ENCODE measurements at places on chromosomes 5 and 9. TPM values are rescaled to one million over a fixed set of nuclear protein-coding genes. Genes with fewer than 3 reads are reported as not detected.

DNA sequence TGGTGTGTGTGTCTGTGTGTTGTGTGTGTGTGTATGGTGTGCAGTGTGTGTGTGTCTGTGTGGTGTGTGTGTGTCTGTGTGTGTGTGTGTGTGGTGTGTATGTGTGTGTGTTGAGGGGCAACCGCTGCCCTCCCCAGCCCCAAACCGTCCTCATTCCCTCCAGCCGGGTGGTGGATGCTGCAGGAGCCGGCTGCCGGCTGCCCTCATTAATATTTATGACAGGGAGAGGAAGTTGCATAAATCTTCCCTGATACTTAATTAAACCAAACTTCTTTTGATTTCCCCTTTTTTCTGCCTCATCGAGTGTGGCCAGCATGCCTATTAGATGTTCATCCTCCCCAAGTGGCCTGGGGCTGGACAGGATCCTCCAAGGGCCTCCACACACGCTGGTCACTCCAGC is 121.4 kb upstream of the MVB12B start:
- no peak for DNase-seq

GRCh38 chr5:14040542-14040941 is 96.1 kb upstream of the DNAH5 start:
- no peak for DNase-seq

- DNase-seq: no peak
Measured at GRCh38 chr5:167247816-167248215, 1043.6 kb upstream of the WWC1 start.

GRCh38 chr9:37972351-37972848 is 68.5 kb upstream of the SLC25A51 start:
- no peak for DNase-seq

DNA sequence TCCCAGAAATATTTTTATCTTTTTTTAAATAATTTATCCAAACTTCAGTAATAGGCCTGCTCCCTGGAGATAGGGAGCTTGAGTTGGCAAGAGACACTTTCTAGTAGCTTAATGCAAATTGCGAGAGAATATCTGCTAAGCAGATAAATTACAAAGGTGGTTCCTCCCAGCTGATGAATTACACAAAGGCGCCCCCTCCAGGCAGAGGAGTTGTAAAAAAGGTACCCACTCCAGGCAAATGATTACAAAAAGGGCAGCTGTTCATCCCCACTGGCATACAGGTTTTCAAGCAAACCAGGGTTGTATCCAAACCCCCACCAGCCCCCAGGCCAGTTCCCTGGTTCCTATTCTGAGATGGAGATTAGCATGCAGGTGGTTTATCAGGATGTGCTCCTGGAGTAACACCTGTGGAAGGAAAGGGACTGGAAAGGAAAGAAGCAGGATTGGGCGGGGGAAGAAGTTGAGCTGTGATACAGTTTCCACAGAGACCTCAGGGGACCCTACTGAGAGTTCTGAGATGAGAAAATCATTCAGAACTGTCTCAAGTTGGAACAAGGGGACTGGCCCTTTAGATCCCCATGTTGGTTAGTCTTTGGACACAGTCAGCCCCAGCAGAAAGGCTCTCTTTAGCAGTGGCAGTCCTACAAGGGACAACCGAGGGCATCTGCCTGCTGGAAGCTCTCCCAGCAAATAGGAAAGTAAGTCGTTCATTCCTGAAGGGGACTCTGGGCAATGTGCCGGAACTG is 25.5 kb downstream of the ESM1 start:
- DNase-seq: peak; percentile 13

DNA sequence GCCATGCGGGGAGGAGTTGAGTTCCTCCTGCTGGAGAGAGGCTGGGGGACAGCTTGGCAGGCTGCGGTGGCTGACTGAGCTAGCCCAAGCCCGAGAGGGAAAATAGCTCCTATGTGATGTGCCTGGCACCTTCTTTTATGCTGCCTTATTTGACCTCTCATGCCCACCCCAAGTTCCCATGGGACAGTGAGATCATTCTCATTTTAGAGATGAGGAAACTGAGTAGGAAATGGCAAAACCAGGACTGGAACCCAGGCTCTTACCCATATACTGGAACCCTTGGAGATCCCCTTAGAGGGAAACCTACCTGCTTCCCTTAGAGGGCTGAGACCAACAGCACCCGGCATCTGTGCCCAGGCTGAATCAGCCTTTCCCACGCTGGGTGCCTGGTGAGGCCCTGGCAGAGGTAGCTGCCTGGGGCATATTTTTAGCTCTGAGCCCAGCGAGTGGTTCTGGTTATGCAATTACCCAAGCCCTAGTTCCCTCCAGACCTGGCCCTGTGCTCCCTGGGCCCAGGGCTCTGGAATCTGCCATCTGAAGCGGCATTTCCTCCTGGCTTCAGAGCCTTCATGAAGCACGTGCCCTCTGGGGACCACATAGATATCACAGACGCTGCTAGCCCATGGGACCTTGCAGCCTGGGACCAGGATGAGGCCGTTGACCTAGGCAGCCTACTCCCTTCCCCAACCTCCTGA is 23.6 kb downstream of the COL27A1 start:
- no peak for DNase-seq

GRCh38 chr5:143314659-143315058 is 88.8 kb downstream of the NR3C1 start:
- DNase-seq: peak; percentile 63

DNA sequence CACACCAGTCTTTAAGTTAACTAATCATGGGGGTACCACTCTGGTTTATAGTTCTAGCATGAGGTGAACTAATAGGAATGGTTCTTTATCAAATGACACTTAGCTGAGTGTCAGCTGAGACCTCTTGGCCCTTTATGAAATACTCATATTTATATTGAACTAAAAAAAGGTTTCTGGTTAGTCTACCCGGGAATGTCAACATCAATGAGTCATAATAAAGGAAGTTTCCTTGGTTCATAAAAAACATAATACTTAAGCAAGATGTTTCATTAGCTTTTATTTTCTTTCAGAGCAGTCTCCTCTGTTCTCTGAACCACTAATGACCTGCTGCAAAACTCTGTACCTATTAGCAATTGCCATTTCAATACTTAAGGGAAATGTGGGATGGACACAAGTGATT is 13.7 kb downstream of the DAB2 start:
- no peak for DNase-seq

- no peak for DNase-seq
Measured at GRCh38 chr5:56306433-56307150, 73.5 kb upstream of the ANKRD55 start.

GRCh38 chr5:151648988-151649387 is 37.7 kb downstream of the SPARC start:
- DNase-seq: no peak

DNA sequence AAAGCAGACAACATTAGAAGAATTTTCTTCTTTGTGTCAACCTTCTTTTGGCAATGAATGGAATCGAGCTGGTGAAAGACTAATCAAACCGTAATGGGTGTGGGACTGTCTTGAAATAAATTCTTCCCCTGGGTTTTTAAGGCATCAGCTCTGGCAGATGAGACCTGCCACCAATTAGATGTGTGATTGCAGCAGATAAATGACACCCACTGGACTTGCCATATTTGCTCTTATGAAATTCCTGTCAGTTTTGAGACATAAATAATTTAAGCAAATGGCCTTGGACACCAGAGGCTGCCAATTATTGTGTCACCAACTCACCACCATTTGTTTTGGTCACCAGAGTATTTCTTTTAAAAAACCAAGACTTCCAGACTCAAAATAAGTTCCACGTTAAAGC is 135.9 kb upstream of the RGMB start:
- no peak for DNase-seq

GRCh38 chr5:122264610-122265009 is 47.4 kb upstream of the SNCAIP start:
- DNase-seq: no peak

GRCh38 chr5:59158637-59159391 is 575.9 kb downstream of the RAB3C start:
- no peak for DNase-seq

DNA sequence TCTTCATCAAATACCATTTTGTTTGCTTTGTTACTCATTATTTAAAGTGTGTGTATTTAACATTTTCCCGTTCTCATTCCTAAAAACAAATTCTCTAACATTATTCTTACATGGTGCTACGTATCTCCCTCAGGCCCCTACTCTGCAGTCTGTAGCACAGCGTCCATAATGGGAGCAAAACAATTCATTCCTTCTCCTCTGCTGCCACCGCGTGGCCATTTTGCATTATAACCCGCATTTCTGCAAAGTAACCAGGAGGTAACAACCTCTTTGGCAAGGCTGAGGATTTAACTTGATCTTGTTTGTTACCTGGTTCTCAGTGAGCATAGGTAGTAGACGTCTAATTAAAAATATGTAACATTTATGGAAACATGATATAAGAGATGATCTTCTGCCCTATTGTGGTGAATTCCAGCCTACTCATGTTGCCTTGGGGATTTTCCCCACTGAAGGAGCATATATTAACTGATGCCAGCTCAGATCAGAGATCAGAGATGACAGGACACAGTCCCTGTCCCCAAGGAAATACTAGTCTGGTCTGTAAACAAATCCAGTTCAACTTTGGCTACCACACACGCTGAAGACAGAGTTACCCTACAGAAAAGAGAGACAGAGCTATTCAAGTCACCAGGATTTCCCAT is 10.5 kb downstream of the OR1K1 start:
- DNase-seq: peak; percentile 83

- DNase-seq: no peak
Measured at GRCh38 chr5:179300581-179301180, 44.6 kb downstream of the ADAMTS2 start.

DNA sequence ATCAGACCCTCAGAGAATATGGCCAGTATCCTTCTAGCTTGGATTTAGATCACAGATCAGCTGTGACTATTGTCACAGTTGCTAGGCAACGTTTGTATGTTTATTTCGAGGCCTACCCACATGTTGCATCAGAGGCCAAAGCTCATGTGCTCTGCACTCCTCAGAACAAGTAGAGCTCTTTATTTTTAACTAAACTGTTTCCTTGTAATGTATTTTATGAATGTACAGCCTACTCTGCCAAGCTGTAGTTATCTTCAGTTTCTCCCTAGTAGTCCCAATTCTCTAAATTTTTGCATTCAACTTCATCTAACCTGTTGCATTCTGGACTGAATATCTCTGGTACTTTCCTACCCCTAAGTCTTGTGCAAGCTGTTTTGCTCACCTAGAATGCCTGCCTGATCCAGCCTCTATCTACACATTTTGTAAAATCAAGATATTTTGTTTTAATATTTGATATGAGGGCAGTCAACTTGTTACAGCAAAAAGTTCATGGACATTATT is 52.8 kb downstream of the CAST start:
- peak; percentile 52 for DNase-seq

DNA sequence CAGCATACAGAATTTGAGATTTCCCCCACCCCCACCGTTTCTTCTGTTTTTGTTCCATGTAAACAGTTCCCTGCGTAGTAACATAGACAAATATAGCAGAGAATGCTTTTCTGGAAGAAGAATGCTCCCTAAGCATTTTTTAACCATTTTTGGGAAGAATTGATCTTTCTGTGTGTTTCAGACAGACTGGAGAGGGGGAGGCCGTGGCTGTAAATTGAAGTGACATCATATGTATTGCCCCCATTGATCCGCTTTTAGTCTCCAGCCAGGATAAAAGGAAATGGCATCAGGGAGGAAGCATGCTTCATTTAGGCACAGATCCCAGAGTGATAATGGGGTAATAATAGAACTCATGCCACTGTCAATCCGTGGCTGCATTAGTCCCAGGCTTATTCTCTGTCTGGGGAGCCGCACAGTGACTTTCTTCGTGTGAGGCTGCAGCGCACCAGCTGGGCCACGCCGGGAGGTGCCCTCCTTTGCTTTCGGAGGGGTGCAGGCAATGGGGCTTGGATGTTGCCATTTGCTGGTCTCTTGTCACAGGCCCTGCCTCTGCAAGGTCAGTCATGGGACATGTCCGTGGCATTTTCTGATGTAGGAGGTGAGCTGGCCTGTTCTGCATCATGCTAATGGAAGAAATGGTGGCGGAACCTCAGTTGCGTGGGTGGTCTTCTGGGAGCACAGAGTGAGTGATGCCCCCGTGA is 261.5 kb downstream of the FANCC start:
- DNase-seq: peak; percentile 36

DNA sequence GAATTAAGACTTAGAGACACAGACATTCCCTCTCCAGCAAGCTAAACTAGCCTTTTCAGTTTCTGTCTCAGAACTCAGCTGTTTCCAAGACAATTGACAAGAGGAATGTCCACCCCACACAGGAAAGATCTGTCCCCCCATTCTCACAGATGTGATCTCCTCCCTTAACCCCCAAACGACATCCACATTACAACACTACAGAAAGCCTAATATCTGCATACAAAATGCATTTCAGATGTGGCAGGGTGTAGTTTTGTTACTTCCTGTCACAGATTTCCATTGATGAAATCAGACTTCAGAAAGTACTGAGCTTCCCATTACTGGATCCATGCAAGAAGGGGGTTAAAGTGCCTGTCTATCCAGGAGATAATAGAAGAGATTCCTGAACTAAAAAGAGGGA is 2.9 kb upstream of the ARSI start:
- DNase-seq: no peak

GRCh38 chr9:124202447-124202971 is 55.2 kb upstream of the NEK6 start:
- DNase-seq: peak; percentile 80

DNA sequence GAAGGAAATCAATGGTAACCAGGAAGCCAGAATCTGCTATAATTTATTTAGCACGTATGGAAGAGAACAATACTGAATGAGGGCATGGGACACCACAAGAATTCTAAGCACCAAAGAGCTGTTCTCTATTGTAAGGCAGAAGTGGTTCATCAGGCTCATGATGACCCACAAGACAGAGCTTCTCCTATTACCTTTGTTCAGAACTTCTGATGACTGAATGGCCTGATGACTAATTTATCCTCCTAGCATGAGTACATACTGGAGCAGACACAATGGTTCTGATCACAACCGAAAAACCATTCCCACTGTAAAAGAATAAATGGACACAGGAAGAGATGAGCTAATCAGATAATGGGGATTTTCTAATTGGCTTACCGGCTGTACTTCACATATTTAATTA is 329.8 kb upstream of the PDE4D start:
- no peak for DNase-seq

GRCh38 chr5:64417390-64417789 is 88.4 kb upstream of the RGS7BP start:
- no peak for DNase-seq

DNA sequence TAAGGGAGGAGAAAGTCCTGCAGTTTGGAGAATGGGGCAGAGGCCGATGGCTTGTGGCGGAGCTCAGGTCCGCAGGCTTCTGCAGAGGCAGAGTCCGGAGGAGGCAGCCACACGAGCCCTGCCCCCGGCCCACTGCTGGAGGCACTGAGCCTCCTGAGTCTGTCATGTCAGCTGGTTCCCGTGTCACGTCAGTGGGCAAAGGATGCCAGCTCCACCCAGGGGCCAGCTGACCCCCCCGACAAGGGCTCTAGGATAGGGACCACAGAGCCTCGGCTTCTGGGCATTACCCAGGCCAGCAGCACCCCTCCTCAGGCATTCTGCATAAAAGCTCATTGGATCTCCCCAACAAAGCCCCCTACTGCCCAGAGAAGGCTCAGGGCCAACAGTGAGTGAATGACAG is 8.5 kb downstream of the SH3PXD2B start:
- DNase-seq: no peak

The HSPB3 gene
- total RNA-seq: 1.3 TPM

The NDUFA8 gene
- total RNA-seq: 56.7 TPM

The GABRA6 gene
- total RNA-seq: not detected

The SLC45A2 gene
- not detected for total RNA-seq

The KCNN2 gene
- 0.51 TPM for total RNA-seq

The RNF180 gene
- 2.4 TPM for total RNA-seq

Measured in Daoy (cell line).